ENCODE measurements at places on chromosomes 4 and X. TPM values are rescaled to one million over a fixed set of nuclear protein-coding genes. Genes with fewer than 3 reads are reported as not detected.
A peak's percentile ranks its signal among the peaks of the same experiment; 100 is the strongest.

GRCh38 chr4:155173371-155173770 lies 35.1 kb upstream of the NPY2R start:
- no peak for DNase-seq

GRCh38 chrX:31708116-31708515 lies 636.3 kb upstream of the FTHL17 start:
- DNase-seq, result no peak

GRCh38 chr4:124018383-124019317 lies 622.1 kb downstream of the SPRY1 start:
- DNase-seq, result peak; percentile 77

The TECRL gene
- total RNA-seq, result not detected
